ENCODE measurements at places on chromosomes 11 and 22.
A peak's percentile ranks its signal among the peaks of the same experiment; 100 is the strongest.

GRCh38 chr22:50250555-50251476, at the start of gene HDAC10:
TSS of gene HDAC10 (minus strand) at chr22:50251265. CDS start at chr22:50251032, 233 bp downstream.
- peak; percentile 92 for DNase-seq

DNA sequence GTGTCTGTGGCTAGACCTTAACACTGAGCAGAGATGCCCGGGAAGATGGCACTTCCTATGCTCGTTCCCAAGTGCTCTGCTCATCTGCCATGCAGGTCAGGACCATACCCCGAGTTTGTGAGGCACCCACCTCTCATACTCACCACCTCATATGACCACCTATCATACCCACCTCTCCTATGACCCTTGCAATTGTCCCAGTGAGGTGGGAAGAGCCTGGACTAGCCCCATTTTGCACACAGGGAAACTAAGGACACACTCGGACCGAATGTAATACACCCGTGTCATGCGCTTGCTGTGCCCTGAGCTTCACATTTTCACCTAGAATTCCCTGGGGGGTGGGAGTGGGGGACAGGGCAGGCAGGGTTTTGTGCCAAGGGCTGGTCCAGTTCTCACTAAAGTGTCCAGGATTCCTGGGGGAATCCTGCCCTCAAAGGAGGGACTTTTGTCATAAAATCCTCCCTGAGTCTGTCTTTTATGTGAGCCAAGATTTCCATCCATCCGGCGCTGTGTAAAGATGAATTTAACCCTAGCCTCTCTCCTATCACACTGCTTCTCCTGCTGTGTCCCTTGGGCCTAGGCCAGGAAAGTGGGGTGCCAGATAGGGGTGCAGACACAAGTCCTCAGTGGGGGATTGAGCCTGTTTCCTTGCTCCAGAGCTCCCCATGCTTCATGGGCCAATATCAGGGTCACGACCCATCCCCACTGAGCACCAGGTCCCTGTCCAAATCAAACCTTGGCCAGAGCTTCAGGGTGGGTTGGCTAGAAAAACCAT, 20.0 kb downstream of the TPBGL start:
- no peak for DNase-seq

DNA sequence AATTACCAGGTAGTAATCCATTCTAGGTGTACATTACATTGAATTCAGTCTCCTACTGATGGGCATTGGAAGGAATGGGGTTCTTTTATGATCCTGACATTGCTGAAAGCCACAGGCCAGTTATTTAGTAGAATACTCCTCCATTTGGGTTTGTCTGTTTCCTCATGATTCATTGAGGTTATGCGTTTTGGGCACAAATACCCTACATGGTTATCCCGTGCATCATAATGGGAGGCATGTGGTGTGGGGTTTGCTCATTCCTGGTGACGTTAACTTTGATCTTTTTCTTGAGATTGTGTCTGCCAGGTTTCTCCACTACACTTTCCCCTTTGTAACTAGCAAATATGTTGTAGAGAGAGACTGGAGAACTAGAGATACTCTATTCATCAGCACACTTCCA, 5.5 kb downstream of the FOLR3 start:
- DNase-seq: no peak

DNA sequence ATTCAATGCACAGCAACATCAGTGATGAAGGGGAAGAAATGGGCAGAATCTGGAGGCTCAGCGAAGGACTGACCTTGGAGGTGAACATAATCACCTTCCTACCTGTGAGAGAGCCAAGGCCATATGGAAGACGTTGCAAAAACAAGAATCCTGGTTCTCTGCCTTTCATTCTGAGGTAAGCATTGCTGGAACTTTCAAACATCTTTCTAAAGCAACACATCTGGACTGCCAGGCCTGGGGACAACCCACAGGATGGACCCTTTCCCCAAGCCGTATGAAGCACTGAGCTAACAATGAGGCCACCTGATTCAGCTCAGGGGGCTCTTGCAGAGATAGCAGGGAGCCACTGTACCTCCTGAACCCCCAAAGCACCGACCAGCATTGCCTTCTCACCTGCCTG, 70.5 kb downstream of the ETS1 start:
- DNase-seq: no peak

GRCh38 chr11:73163638-73164174, 21.6 kb upstream of the FCHSD2 start:
- DNase-seq: no peak

DNA sequence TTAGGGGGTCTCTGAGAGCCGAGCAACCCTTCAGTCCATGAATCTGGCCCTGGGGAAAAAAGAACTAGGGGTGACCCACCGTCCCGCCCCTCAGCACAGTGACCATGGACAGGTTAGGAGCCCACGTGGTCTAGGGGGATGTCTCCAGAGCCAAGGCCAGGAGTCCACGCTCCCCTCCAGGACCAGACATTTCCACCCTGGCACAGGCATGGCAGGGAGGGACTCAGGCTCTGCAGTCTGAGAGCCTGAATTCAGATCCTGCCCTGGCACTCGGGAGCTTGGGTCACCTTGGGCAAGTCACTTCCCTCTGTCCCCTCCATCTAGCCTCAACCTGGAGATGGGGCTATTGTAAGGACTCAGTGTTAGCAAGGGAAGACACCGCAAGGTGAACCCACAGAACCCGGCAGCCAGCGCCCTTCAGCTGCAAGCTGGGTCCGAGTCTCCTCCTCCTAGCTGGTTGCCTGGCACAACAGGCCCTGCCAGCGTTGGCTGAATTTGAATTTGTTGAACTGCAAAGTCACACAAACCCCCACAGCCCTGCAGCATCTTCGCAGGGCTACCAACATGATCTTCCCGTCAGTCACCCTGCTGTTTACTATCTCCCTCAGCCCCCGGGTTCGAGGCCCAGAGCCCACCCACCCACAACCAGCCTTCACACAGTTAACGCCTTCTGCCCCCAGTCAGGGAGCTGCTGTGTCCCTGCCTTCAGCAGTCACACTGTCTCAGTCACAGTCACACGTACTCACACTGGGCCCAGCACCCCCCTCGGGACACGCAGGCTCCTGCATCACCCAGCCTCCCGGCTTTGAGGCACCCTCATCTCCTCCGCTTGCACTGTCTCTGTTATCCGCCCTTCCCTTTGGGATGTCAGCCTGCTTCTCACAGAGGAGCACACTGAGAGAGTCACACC, 603 bp upstream of the PDGFB start:
- no peak for DNase-seq

GRCh38 chr22:40966726-40967085, 15.5 kb downstream of the RBX1 start:
- DNase-seq: no peak

GRCh38 chr22:17957693-17958092, 66.7 kb downstream of the MICAL3 start:
- no peak for DNase-seq

- DNase-seq: no peak
Observed at GRCh38 chr22:29112681-29113080, 39.8 kb downstream of the KREMEN1 start.
